ENCODE measurements at places on chromosomes 12 and 14. TPM values are rescaled to one million over a fixed set of nuclear protein-coding genes. Genes with fewer than 3 reads are reported as not detected.

DNA sequence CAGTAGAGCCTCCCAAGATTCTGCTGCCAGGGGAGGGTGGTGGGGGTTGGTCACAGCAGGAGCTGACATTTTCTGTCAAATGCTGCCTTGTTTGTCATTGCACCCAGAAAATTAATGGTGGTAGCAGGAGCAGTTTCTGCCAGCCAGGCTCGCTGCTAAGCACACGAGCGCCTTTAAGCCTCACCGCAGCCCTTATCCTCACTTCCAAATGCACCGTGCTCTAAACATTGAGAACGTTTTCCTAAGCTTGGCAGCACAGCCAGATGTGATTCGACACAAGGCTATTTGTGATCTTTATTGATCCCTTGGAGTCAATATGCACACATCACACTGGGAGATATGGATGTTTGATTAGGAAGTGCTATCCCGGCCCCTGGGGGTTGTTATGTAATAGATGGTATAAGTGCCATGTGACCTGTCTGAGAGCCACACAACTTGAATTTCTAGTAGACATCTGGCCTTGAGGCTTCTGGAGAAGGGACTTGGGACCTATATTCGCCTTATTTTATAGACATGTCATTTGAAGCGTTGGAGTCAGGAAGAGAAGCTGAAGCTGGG lies 31.6 kb upstream of the BEGAIN start:
- H3K27me3 ChIP-seq: no peaks in the 10 kb centered on the region
- H3K36me3 ChIP-seq: no peaks in the 10 kb centered on the region
- DNase-seq: no peak
- H3K4me1 ChIP-seq: peaks cover 9% of the 10 kb centered on the region
- no peak overlapping the region for H3K27ac ChIP-seq
- no peak overlapping the region for H3K4me3 ChIP-seq

DNA sequence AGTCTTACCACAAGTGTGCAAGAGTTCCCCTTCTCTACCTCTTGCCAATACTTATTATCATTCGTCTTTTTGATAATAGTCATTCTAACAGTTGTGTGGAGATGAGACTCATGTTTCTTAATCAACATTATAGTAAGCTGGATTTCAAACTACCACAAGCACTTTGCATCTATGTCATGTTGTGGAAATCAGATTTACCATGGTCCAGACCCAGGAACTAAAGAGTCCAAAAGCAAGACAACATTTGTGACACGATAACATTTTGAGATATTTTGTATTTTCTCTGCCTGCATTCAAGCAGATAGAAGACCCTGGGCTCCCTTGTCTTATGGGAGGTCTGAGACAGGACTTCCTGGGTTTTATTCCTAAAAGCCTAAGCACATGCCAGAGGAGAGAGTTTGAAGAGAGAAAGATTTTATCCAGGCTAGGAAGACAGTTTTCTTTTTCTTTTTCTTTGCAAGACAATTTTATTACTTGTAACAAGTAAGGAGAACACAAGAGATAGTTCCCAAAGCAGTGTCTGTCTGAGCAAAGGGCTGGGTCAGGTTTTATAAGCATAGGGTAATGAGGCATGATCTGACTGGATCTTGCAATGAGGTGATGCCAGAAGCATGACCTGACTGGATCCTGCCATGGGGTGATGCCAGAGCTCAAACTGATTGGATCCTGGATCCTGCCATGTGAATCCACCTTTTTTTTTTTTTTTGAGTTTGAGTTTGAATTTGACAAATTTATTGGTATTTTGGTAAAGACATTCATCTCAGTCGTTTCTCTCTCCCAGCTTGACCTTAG lies 180.5 kb upstream of the HMGA2 start:
- H3K4me3 ChIP-seq: no peak overlapping the region
- no peaks in the 10 kb centered on the region for H3K4me1 ChIP-seq
- no peak overlapping the region for H3K27ac ChIP-seq
- DNase-seq: no peak
- no peaks in the 10 kb centered on the region for H3K36me3 ChIP-seq

GRCh38 chr12:6563448-6564050 lies 4.5 kb downstream of the NOP2 start:
- H3K4me3 ChIP-seq: no peak overlapping the region
- no peak overlapping the region for H3K27ac ChIP-seq
- H3K36me3 ChIP-seq: peaks cover 13% of the 10 kb centered on the region
- H3K4me1 ChIP-seq: peaks cover 8% of the 10 kb centered on the region
- DNase-seq: peak; percentile 51

GRCh38 chr12:49983892-49984291 lies 11.1 kb downstream of the AQP6 start:
- H3K27me3 ChIP-seq: no peaks in the 10 kb centered on the region
- H3K36me3 ChIP-seq: no peaks in the 10 kb centered on the region
- no peak for DNase-seq
- no peak overlapping the region for H3K27ac ChIP-seq
- no peak overlapping the region for H3K4me3 ChIP-seq
- peaks cover 3% of the 10 kb centered on the region for H3K4me1 ChIP-seq

DNA sequence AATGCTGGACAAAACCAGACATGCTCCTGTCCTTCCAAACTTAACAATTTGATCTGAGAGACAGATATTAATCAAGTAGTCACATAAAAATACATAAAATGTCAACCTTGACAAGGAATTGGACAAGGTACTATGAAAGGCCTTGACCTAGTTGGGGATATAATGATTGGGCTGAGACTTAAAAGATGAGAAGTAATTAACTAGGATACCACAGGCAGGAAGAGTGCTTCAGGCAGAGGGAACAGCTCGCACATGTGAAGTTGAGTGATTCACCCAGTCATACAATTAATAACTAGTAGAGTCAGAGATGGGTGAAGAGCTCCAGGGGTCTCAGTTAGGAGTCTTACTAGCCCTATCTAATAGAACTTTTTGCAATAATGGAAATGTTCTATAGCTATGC lies 259.5 kb downstream of the MSRB3 start:
- no peaks in the 10 kb centered on the region for H3K4me1 ChIP-seq
- no peak for DNase-seq
- H3K27ac ChIP-seq: no peak overlapping the region
- no peaks in the 10 kb centered on the region for H3K36me3 ChIP-seq

DNA sequence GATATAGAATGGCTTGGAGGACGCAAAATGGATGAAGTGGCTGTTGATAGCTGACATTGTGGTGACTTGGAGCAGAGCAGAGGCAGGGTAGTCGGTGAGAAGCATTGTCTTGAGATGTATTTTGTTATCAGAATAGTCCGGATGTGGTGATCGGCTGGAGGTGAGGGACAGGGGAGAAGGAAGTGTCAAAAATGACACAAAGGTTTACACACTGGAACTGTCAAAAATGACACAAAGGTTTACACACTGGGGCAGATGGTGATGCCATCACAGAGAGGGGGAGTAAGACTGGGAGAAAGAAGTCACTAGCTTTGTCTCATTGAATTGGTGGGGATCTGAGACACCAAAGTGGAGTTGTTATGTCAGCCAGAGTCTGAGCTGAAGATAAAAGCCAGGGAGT lies 30.1 kb downstream of the CDKL1 start:
- no peaks in the 10 kb centered on the region for H3K36me3 ChIP-seq
- H3K4me3 ChIP-seq: no peak overlapping the region
- no peak overlapping the region for H3K27ac ChIP-seq
- peaks cover 26% of the 10 kb centered on the region for H3K4me1 ChIP-seq
- DNase-seq: no peak
- H3K27me3 ChIP-seq: no peaks in the 10 kb centered on the region

DNA sequence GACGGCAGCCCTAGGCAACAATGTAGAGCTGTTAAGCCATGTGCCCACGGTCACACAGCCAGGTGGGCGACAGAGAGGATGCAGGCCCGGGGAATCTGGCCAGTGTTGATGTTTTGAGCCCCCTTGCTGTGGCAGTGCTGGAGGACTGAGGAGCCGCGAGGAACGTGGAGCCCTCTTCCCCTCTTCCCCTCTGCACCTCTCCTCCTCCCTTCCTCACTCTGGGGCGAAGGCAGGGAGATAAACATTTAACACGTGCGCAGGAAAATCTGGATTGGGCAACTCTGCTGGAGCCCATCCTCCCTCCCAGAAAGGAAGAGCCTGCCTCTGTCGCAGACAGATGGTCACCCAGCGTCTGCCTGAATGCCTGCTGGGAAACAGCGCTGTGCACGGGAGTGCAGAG lies 376.8 kb downstream of the FUT8 start:
- DNase-seq: no peak
- H3K27me3 ChIP-seq: no peaks in the 10 kb centered on the region
- H3K36me3 ChIP-seq: no peaks in the 10 kb centered on the region
- no peak overlapping the region for H3K27ac ChIP-seq
- no peaks in the 10 kb centered on the region for H3K4me1 ChIP-seq

DNA sequence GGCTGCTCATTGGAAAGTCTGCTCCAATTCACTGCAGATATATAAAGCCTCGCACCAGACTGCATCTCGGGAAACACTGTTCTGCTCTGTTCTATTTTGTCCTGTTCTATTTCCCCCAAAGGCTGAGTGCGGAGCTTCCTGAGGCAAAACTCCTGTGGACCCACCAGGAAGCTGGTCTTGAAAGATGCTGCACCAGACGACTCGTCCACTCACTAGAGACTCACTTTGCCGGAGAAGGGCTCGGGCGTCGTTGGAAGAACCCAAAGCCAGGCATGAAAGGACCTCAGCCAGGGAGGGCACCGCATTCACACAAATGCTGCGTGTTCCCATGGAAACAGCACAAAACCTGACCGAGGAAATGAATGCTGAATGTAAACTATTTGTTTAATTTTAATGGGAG lies 331.2 kb upstream of the SFSWAP start:
- H3K4me3 ChIP-seq: no peak overlapping the region
- H3K36me3 ChIP-seq: no peaks in the 10 kb centered on the region
- no peaks in the 10 kb centered on the region for H3K4me1 ChIP-seq
- H3K27me3 ChIP-seq: peaks cover 4% of the 10 kb centered on the region
- DNase-seq: no peak

DNA sequence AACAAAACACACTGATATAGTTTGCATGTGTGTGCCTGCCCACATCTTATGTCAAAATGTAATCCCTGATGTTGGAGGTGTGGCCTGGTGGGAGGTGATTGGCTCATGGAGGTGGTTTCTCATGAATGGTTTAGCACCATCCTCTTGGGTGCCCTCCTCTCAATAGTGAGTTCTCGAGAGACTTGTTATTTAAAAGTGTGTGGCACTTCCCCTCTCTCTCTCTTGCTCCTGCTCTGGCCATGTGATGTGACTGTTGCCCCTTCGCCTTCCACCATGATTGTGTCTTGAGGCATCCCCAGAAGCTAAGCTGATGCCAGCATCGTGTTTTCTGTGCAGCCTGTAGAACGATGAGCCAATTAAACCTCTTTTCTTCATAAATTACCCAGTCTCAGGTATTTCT lies 454.1 kb upstream of the DCN start:
- H3K27ac ChIP-seq: no peak overlapping the region
- H3K36me3 ChIP-seq: no peaks in the 10 kb centered on the region
- H3K4me1 ChIP-seq: no peaks in the 10 kb centered on the region
- H3K4me3 ChIP-seq: no peak overlapping the region
- H3K27me3 ChIP-seq: no peaks in the 10 kb centered on the region

The BCL11B gene
- total RNA-seq: 0.12 TPM

The DLGAP5 gene
- 0.52 TPM for total RNA-seq

The CEBPE gene
- not detected for total RNA-seq

All from pancreas (tissue), 10 donors.